ENCODE measurements at places on chromosomes 13 and 19.

GRCh38 chr13:90742381-90742780, 605.1 kb upstream of the MIR17HG start:
- DNase-seq, result no peak

DNA sequence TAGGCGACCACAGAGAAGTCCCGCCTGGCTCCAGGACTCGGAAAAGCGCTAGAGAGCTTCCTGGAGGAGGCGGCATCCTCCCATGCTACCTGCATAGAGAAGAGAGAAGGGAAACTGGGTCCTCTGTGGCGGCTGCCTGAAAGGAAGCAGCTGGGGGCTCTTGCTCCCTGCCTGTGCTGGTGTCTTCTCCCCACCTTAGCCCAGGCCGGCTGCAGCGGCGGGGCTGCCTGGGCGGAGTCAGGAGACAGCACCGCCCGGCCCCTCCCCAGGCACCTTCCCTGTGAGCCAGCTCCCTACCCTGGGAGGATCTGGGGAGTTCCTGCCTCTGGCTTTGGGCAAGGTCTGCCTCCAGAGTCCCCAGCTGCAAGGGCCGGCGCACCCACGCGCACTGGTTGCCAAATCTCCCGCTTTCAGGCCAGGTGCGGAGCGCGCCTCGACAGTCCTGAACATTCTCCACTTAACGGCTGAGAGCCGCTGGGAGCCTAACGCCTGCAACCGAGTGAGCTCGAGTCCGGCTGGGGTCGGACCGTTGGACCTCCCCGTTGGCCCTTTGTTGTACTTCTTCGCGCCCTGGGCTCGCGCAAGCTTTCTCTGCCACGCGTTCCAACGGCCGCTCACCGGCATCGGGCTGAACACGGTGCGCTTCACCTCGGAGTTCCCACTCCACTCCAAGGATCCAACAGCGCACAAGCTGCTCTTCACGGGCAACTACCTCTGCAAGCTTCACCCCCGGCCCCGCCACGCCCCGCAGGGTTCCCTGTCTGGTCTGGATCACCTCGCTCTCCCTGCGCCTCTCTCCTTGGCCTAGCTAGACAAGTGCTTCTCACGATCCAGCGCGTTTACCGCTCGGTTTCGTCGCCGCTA, 21.8 kb upstream of the ZNF30 start:
- no peak for DNase-seq

DNA sequence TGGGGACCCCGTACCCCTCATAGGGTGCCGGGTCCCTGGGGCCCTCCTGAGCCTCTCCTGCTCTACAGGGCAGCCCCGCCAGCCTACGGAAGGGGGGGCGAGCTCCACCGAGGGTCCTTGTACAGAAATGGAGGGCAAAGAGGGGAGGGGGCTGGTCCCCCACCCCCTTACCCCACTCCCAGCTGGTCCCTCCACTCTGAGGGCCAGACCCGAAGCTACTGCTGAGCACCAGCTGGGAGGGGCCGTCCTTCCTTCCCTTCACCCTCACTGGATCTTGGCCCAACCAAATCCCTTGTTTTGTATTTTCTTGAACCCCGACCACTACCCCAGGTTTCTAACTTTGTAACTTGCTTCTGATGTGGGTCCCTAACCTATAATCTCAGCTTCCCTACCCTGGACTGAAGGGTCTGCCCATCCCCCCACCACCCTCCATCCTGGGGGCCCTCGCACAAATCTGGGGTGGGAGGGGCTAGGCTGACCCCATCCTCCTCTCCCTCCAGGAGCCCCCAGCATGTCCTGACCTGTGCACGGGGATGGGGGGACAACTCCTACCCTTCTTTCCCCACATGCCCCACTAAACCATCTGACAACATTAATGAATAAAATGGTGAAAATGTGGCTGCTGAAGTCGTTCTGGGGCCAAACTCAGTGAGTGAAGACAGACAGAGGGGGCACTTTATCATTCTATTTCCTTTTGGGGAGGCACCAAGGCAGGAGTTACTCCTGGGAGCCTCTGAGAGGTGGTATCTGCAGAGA, 13.0 kb downstream of the ARHGAP33 start:
- DNase-seq, result no peak

- no peak for DNase-seq
Measured at GRCh38 chr19:32895384-32895783, 25.8 kb upstream of the SLC7A9 start.

- no peak for DNase-seq
Measured at GRCh38 chr13:31015199-31015598, 82.7 kb downstream of the TEX26 start.

DNA sequence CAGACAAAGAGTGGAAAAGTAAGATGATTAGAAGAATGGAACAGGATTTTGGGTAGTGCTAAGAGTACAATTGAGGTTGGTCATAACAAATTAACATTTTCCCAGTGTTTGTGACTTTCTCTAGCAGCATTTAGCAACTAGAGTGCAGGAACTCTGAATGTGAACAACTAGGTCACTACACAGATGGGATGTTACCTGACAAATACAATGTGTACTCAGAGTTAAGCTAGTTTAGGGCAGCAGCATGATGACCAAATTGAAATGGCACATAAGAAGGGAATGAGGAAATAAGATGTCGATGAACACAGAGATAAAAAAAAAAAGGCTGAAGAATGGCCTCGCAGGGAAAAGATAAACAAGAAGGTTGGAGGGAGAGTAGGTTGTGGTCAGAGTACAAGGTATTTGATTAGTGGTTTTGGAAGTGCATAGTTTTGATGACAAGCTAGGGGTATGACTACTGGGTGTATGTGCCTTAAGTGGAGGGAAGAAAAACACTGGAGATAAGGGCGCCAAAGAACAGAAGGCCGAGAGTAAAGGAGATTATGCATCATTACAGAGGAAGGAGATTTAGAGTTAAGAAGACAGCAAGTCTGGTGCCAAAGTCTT, 381.1 kb downstream of the FGF14 start:
- DNase-seq, result no peak
